ENCODE measurements at places on chromosomes 3 and 15. TPM values are rescaled to one million over a fixed set of nuclear protein-coding genes. Genes with fewer than 3 reads are reported as not detected.

Gene LTF
- 2.3 TPM for total RNA-seq

Gene FILIP1L
- total RNA-seq = 116 TPM

Gene MST1R
- 0.53 TPM for total RNA-seq

Gene A4GNT
- not detected for total RNA-seq

Gene RARRES1
- total RNA-seq = 99.0 TPM

DNA sequence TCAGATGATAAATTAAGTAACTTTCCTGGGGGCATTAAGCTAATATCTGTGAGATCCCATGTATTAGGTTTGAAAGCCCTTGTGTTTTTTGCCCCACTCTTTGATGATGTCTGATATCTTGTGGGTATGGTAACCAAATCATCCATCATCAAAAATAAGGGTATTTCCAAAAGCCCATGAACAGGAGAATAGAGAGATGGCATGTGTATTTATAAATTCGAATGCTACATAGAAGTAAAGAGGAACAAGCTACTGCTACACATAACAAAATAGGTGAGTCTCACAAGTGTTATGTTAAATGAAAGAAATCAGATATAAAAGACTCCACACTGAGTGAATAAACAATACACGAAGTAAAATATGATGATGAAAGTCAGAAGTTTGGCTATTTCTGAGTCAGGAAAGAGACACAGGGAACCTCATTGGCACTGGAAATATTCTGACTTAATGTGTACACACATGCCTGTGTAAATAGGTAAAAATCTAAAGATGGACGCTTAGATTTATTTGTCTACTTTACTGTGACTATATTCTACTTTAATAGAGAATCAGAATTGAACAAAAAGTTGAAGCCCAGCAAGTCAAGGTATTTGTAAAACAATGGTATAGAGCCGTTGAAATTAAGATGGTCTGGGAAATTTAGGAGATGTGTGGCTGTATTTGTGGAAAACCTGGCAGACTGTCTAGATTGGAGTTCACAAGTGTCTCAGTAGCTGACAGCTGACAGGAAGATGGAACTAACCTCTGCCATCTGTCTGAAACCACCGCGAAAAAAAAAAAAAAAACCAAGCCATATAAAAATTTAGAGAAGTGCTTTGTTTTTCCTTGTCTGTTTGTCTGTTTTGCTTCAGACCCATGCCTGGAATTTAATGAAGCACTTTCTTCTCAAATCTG, 111.0 kb upstream of the TGFBR2 start:
- no peaks in the 10 kb centered on the region for H3K27me3 ChIP-seq
- peaks cover 27% of the 10 kb centered on the region for H3K4me1 ChIP-seq

GRCh38 chr3:13688034-13688433, 139.1 kb downstream of the FBLN2 start:
- H3K36me3 ChIP-seq = no peaks in the 10 kb centered on the region
- H3K4me3 ChIP-seq = no peak overlapping the region
- DNase-seq = no peak
- no peaks in the 10 kb centered on the region for H3K4me1 ChIP-seq

DNA sequence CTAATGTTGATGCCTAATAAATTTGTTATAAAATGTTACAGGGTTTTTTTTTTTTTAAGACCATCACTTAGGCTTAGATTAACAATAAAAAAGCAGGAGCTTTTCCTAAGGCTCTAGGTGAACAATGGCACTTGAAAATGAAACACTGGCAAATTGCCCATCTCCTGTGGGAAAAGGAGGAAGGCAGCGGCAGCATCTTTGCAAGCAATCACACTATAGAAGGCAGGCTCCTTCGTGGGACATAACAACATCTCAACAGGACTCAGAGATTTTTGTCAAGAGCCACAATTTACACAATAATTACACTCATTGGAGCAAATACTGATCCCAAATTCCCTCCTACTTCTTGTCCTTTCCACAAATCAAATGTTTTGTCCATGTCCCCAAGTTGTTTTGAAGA, 646.7 kb downstream of the ROBO2 start:
- no peak for DNase-seq
- H3K36me3 ChIP-seq = no peaks in the 10 kb centered on the region

- peak; percentile 4 for DNase-seq
- H3K4me3 ChIP-seq = no peak overlapping the region
- H3K4me1 ChIP-seq = no peaks in the 10 kb centered on the region
- no peak overlapping the region for H3K27ac ChIP-seq
- H3K27me3 ChIP-seq = peaks cover 2% of the 10 kb centered on the region
- H3K36me3 ChIP-seq = no peaks in the 10 kb centered on the region
These were observed 145.4 kb upstream of the PROK2 start for GRCh38 chr3:71930056-71930991.

- peaks cover 41% of the 10 kb centered on the region for H3K27me3 ChIP-seq
- DNase-seq = no peak
- H3K27ac ChIP-seq = no peak overlapping the region
- peaks cover 12% of the 10 kb centered on the region for H3K4me1 ChIP-seq
These were observed 10.5 kb upstream of the HES1 start for GRCh38 chr3:194125442-194125841.

- H3K4me3 ChIP-seq = no peak overlapping the region
- H3K4me1 ChIP-seq = peaks cover 31% of the 10 kb centered on the region
- H3K27me3 ChIP-seq = no peaks in the 10 kb centered on the region
- H3K27ac ChIP-seq = peak overlapping the region; percentile 71
- DNase-seq = no peak
These were observed 75.8 kb downstream of the CBLB start for GRCh38 chr3:105793040-105793439.

DNA sequence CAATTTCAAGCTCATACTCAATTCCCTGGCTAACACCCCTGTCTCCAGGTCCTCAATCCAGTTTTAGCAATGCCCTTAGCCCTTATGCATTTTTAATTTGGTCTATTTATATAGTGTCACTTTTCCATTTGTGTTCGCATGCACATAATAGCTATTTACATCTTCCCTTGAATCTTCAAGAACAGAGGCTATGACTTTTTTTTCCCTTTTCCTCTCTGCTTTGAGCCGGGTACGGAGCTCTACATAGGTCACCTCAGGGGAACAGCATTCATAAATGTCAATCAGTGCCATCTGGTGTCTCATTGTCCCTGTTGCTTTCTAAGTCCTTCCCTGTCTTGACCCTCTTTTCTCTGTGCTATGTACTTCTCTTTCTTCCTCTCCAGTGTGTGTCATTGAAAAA, 26.5 kb upstream of the ACTC1 start:
- DNase-seq = no peak
- H3K4me3 ChIP-seq = no peak overlapping the region
- H3K27me3 ChIP-seq = no peaks in the 10 kb centered on the region
- H3K4me1 ChIP-seq = no peaks in the 10 kb centered on the region

DNA sequence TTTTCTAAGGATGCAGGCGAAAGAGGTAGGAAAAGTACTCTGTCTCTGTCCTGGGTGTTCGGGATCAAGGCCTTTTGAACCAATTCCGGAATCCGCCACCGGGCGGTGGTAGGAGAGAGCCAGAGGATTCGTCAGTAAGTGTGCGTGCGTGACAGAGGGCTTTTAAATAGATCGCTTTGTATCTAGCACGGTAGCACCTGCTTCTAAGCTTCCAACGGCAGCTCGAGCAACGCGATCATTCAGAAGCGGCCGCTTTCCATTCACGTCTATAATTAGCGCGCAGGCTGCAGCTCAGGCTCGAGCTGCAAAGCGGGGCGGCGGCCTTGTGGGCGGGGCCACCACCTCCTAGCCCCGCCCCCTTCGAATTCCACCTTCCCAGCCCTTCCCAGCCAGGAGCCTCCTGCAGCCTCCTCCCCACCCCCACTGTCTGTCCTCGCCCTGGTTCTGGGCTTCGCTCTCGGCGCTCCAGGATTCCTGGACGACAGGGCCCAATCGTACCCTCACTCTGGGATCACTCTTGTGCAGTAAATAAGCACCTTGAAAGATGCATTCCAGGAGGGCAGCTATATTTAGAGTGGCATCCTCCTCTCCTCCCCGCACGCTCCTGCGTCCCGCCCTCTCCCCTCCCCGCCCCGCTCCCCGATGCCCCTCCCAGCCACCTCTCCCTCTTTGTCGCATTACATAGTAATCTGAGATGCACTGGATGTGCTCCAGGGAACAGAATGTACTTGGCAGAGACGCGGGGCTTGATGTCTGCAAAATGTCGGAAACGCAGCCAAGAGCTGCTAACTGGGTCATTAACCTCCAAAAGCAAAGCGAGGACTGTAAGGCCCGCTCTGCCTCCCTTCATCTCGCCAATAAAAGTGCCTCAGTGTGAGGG, 224.1 kb upstream of the TPRG1 start:
- H3K4me3 ChIP-seq = peak overlapping the region; percentile 52
- H3K27ac ChIP-seq = peak overlapping the region; percentile 88
- peaks cover 64% of the 10 kb centered on the region for H3K4me1 ChIP-seq
- no peaks in the 10 kb centered on the region for H3K36me3 ChIP-seq
- DNase-seq = peak; percentile 97

Measured in heart right ventricle (tissue), 16 donors.